Stimulated activated CD8-positive, alpha-beta memory T cell treated with anti-CD3 and anti-CD28 coated beads, Interleukin-7, amount 100 ng/mL, for 4 hours (primary cell): ENCODE measurements at places on chromosomes 7 and 10.

GRCh38 chr10:14625765-14626525 lies 148.8 kb downstream of the FAM107B start:
- no peak for DNase-seq

DNA sequence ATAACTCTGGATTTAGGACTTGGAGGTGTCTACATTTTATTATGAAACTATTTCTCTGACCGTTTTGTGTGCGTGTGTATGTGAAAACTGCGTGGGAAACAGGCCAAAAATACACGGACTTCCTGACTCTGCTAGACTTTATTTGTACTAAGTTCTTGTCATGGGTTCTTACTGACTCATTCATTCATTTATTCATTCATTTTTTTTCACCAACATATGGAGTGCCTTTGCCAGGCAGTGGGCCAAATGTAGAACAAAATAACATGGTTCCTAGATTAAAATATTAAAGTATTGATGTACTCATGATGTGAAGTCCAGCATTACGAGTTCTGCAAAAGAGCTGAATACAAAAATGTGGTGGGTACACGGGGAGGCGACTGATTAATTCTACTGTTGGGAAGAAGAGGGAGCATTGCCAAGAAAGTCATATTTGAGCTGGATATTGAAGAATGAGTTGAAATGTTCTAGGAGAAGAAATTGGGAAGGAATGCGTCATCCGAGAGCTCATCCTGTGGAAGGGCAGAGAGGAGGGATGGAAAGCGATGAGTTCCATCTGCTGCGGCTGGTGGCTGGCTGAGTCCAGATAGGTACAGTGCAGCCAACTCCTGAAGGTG lies 24.6 kb downstream of the CACNB2 start:
- no peak for DNase-seq

DNA sequence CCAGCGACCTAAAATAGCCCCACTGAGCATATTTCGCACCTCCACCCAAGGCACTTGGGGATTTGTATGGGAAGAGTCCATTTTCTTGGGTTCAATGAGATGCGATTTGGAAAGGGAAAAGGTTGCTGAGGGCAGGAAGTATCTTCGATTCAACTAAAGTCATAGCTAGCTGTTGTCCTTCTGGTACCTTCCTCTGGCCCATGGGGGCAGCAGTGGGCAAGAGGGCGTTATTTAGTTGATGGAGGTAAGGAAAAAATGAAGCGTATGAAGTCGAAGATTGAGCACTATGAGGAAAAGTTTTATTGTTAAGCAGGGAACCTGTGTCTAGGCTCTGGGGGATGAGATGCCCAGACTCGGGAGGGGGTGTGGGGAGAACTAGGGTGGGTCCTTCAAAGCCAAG lies 135.4 kb downstream of the EVX1 start:
- no peak for DNase-seq

DNA sequence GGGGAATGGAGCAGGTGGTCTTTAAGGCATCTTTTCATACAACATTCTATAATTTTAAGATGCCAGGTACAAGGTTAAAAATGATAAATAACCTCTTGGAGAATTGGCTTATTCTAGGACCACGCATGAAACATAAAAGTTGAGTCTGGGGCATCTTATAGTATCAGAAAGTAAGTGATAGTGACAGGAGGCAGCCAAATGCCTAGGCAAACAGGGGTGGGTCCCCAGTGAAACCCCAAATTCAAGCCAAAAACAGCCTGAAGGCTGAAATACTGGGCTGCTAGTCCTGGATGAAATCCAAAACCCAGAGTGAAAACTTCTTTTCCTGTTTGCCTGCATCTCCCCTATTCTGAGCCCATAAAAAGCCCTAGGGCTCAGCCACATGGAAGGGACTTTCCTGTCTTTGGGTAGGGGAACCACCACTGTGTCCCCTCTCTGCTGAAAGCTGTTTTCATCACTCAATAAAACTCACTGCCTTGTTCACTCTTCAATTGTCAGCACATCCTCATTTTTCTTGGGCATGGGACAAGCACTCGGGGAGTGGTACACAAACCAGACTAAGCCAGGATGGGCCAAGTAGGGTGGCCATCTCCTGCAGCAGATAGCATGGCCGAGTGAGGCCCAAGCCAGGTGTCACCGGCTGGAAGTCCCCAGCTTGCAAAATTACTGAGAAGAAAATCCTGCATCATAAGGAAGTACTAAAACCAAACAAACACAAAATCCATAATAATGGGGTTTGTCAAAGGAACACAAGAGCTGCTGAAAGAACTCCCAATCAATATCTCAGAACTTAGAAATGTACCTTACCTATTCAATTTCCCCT lies 241.6 kb upstream of the GALNT17 start:
- no peak for DNase-seq

GRCh38 chr7:114970308-114970707 lies 48.4 kb downstream of the MDFIC start:
- no peak for DNase-seq

DNA sequence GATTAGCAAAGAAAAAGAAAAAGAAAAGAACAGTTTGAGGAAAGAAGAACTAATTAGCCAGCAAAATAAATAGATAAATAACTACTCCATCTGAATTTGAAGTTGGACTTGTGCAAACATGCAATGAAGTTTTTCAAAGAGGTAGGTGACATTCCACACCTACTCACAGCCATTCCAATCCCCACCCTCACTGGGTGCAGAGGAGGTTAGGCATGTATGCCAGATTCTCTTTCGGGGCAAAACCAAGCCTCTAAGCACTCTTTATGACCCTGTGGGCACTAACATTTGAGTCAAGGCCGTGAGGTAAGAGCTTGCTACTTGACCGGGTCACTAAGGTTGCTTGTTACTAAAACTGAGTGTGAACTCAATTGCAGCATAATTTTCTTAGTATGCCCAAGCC lies 108.4 kb upstream of the SEMA3A start:
- no peak for DNase-seq

DNA sequence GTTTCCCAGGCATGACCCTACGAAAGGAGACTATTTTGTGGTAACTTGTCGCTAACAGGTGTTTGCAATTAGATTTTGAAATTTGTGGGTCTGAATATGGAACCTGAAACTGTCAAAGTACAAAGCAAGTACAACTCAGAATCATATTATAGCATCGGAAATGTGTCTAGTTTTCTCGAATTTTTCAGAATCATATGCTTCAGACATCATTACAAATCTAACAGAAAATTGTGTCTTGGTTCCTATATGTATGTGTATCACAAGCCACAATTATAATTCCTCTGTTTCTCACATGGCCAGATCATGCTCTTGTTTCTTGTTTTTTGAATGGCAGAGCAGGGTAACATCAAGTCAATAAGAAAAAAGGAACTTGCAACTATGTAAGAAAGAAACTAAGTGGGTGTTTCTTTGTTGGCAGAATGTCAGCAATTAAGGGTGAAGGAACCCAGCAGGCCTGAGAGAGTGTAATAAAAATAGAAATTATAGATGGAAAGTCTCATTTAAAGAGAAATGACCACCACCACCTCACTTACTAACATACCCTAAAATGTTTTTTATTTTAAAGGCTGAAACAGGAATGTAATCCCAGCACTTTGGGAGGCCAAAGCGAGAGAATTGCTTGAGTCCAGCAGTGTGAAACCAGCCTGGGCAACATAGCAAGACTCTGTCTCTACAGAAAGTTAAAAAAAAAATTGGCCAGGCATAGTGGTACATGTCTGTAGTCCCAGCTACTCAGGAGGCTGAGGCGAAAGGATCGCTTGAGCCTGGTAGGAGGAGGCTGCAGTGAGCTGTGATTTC lies 51.3 kb downstream of the PRTFDC1 start:
- no peak for DNase-seq

- no peak for DNase-seq
Observed at GRCh38 chr10:92122941-92123450, 167.9 kb downstream of the CPEB3 start.

DNA sequence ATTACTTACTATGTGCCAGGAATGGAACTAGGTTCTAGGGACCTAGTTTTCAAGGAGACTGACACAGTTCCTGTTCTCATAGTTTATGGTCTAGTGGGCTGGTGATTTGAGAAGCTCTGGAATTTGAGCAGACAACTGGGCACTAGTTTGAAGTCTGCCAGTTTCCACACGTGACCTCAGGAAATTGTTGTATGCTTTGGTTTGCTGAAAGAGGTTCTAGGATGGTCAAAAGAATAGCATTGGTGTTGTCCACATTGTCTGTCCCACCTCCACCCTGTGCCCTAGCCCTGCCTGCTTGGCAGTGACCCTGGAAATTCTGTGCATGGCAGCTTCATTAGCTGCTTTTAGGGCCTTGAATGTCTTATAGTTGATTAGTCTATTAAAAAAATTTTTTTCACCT lies 28.7 kb downstream of the GBF1 start:
- no peak for DNase-seq

DNA sequence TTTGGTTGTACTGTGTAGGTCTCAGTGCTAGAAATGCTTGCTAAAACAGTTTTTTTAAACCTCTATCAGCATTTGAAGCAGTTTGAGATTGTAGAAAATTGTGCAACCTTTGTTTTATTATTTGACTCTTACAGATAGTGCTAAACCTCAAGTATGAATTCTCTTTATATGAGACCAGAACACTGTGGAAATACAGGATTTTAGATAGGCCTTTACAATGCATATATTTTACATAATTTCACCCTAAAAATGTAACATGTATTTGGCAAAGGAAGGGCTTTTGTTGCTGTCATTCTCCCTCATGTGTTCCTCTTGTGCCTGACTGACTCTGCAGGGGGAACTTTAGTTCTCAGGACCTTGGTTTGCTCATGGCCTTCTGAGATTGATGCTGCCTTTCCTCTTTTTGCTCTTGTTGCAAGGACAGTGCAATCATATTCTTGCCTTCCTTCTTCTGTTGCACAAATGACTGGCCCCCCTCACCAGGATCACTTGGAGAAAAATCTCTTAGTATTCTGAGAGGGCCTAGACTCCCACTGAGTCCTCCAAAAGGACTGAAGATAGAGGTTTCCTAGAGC lies 188.7 kb downstream of the PPP1R9A start:
- no peak for DNase-seq

DNA sequence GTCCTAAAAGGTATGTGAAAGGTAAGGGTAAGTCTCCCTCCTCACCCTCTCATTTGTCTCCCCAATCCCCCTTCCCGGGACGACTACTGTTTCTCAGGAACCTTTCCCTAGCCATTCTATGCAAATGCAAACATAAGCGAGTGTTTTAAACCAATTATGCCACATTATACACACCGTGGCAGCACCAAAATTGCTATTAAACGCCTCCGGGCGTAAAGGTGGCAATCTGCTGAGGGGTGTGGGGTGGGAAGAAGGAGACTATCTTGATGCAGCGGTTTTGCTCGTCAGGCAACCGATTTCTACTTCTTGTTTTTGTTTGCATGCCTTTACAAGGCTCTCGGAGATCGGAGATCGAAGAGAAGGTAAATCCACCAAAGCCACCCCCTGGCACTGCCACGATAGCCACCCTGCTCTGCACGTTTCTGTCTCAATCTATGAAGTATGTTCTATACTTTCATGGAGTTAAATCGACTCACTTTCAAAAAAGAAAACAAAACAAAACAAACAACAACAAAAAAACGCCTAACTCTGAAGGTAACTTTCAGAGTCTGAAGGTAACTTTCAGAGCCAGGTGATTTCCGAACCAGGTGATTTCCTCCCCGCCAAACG lies 46.0 kb upstream of the CDK1 start:
- DNase-seq: no peak

DNA sequence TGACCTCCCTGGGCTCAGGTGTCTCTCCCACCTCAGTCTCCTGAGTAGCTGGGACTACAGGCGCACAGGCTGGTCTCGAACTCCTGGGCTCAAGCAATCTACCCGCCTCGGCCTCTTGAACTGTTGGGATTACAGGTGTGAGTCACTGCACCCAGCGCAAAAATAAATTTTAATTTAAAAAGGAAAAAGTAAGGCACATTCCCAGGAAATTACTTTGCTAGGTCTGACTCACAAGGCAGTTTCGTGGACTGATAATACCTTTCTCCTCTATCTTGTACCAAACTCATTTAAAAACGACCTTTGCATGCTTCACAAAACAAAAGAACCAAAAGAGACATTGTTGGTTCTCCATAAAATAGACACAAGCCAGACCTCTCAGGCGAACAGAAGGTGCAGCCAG lies 29.7 kb downstream of the PARP12 start:
- no peak for DNase-seq

DNA sequence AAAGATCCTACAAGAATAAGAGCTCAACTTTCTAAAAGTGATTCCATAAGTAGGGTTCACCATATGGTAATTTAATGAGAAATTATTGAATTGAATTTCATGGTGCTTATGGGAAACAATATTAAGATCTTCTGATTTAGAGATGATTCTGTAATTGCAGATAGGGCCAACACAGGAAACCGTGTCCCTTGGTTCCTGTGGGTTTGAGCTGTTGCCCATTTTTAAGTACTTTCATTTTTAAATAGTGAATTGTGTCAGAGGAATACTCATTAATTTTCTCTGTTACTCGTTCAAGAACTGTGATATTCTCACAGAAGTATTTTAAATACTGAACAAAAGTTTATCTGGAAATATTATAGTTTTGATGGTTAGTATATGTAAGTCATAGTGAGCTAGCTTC lies 129.2 kb downstream of the SRI start:
- DNase-seq: no peak

GRCh38 chr7:137026176-137026500 lies 157.7 kb downstream of the CHRM2 start:
- DNase-seq: no peak

- DNase-seq: no peak
Observed at GRCh38 chr7:13988731-13989125, 738 bp downstream of the ETV1 start.

DNA sequence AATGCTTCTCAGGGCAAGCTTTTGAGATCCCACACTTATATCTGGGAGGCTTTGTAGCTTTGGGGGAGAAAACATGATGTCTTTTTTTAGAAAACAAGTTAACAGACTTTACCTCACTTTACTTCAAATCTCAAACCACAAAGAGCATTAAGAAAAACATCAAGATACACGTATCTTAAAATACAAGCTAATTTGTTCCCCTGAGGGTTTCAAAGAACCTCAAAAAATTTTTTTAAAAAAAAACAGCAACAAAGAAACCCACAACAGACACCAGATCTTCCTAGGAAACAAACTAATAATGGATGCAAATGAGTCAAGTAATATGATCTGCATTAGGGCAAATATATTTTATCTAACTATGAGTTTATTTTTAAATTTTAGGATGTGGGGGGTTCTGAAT lies 24.7 kb downstream of the FAM3C start:
- DNase-seq: no peak

DNA sequence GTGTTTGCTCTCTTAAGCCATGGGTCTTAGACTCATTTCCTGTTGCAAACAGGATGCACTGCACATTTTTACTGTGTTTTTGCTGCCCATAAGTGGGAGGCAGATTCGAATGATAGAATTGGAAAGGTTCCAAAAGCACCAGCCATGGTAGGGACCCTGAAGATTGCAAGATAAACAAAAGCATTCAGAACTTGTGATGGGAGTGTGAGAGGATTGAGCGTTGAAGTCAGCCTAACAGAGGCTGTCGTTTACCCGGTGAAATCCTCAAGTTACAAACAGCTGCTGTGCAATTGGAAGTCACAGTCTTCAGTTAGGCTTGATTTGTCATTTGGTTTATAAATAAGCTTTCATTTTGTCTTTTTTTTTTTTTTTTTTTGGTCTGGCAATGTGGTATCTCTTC lies 192.7 kb upstream of the MKI67 start:
- no peak for DNase-seq
